ENCODE measurements at places on chromosomes 3 and 15.
A peak's percentile ranks its signal among the peaks of the same experiment; 100 is the strongest.

DNA sequence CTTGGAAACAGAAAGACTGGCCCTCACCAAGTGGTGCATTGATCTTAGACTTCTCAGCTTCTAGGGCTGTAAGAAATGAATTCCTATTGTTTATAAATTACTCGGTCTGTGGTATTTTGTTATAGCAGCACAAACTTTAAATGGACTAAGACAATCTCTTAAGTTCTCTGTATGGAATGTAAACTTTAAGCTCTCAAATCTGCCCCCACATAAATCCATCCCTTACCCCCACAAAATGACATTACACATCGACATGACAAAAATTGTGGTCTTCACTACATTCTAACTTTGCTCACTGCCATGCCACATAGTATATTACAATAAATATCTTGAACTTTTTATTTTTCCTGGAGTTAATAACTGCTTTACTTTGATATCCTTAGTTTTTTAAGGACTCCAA is 121.3 kb downstream of the MYLK start:
- DNase-seq: no peak

- DNase-seq: no peak
These were observed 43.3 kb downstream of the ADPGK start for GRCh38 chr15:72740219-72740618.

- DNase-seq: peak; percentile 52
These were observed 1.4 kb downstream of the FYTTD1 start for GRCh38 chr3:197750858-197751737.

DNA sequence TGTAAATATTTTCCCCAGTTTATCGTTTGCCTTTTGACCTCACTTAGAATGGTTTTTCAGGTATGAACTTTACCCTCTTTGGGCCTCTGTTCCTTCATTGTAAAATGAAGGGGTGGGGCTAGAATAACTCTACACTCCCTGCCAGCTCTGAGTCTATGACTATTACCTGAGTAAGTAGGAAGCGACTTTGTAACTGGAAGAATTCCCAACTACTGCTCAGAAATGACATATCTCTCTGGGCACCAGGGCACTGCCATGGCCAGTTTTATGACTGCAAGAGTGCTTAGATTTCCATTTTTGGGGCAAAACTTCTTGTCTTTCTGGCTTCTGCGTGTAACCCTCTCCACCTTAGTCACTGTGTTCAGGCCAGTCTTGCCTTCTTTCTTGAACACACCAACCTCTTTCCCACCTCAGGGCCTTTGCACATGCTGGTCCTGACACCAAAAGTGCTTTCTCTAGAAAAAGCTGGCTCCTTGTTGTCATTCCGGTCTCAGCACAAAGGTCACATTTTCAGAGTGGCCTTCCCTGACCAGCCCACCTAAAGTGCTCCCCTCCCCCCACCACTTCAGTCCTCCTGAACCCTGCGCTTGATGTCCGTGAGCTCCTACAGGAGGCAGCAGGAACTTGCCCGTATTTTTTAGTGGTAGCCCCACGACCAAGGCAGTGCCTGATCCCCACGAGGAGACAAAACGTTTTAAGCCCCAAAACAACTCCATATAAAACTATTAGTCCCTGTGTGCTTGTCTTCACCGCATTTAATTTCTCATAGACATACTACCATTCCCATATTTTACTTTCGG is 25.6 kb downstream of the CDCP1 start:
- DNase-seq: no peak

DNA sequence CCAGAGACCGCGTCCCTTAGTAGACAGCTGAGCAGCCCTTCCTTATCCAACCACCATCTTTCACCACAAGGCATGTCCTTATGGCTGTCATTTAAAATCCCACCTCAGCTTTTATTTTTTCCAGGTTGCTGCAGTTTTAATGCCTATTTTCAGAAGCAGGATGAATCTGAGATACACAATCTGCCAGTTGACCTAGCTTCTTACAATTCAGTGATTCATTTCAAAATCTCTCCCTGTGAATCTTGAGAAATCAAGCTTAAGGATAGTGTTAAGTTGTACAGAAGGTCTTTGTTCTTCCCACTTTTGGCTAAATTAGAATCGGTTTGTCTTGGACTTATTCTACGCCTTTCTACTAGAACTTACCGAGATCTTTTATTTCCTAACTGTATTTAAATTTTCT is 522.3 kb upstream of the CFAP20DC start:
- no peak for DNase-seq

- peak; percentile 87 for DNase-seq
These were observed 436.3 kb upstream of the SGO1 start for GRCh38 chr3:20622304-20622703.

GRCh38 chr3:129829640-129830039 is 63.9 kb downstream of the TMCC1 start:
- peak; percentile 90 for DNase-seq
